ENCODE measurements at places on chromosomes 1 and 21. TPM values are rescaled to one million over a fixed set of nuclear protein-coding genes. Genes with fewer than 3 reads are reported as not detected.

DNA sequence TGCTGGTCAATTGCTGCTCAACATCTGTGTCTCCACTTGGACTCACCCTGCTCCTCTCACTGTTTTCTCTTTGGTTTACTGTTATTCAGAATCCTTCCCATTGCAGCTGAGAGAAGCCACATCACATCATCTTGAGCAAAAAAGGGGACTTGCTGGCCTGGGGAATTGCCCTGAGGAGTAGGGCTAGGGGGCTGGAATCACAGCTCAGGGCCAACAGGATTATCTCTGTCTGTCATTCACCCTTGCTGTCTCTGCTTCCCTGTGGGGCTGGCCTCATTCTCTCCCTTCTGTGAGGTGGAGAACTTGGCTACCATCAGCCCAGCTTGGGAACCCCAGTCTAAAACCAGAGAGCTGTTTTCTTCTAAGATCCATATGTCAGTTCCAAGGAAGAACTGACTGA, 140.7 kb upstream of the WNT4 start:
- no peak overlapping the region for H3K4me3 ChIP-seq
- peaks cover 4% of the 10 kb centered on the region for H3K27me3 ChIP-seq
- H3K27ac ChIP-seq: no peak overlapping the region
- no peak for DNase-seq
- no peaks in the 10 kb centered on the region for H3K36me3 ChIP-seq

DNA sequence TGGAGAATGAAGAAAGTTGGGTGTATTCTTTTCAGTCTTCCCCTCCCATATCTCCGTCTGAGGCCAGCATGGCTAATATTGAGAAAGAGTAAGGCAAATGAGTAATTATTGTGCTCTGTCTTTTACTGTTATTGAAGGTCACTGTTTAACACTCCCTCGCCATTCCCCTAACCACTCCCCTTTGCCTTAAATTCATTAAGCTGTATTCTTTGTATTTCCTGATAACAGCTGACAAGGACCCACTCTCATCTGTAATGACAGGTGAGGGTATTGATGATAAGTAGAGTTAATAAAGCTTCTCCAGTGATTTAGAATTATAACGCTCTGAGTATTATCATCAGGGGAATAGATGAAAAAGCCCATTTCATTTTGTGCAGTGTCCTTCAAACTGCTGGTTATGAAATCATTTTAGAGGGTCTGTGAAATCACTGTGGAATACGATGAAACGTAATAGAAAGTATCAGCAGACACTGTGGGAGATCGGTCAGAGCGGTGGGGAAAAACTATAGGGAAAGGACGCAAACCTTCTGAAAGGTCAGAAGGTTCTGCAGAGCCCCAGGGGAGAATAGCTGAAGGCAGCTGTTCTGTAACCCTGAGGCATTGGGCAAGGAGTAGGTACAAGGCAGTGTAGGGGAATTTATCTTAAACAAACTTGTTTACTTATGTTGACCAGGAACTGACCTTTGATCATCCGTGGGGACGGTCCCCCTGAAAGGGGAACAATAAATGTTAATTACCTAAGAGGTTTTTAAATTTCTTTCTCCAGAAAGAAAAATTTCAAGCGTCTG, 46.3 kb upstream of the CACYBP start:
- no peaks in the 10 kb centered on the region for H3K36me3 ChIP-seq
- DNase-seq: no peak

Gene KCNJ9
- not detected for total RNA-seq

DNA sequence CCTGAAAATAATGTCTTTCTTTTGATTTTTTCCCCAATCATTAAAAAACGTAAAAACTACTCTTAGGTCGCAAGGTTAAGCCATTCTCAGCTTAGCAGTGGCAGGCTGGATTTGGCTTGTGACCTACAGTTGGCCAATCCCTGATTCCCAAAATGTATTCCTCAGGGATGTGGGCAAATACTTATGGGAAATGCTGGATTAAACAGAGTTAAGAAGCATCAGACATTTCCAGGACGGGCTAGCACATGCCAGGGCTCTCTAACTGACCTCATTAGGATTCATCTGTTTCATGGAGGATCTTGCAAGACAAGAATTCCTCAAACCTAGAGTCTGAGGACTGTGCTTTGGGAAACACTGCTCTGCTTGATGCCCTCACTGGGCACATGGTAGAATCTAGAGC, 982 bp upstream of the IL24 start:
- no peaks in the 10 kb centered on the region for H3K36me3 ChIP-seq
- peaks cover 9% of the 10 kb centered on the region for H3K27me3 ChIP-seq
- H3K4me3 ChIP-seq: no peak overlapping the region
- no peak overlapping the region for H3K27ac ChIP-seq
- no peaks in the 10 kb centered on the region for H3K4me1 ChIP-seq

Gene NTRK1
- 2.3 TPM for total RNA-seq

Gene MRPL20
- 128 TPM for total RNA-seq

DNA sequence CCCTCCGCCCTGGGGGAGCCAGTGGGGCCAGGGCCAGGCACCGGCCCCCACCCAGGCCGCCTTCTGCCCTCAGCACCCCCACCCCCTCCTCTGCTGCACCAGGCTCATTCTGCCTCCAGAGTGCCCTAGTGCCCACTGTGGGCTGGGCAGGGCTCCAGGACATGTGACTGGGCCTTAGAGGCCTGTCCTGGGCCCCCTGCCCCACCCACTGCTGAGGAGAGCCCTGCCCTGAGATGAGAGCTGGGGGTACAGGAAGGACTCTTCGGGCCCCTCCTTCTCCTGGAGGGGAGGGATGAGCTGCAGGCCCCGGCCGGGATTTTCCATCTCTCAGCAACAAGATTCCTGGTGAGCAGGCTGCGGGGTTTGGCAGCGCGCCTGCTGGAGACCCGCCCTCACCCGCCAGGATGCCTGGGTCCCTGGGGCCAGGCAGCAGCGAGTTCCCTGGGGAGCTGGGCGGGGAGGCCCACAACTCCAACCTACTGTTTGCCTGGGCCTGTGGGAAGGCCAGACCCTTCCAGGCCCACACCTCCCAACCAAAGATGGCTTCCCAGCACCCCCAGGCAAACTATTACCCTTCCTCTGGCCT, 14.0 kb downstream of the AHDC1 start:
- no peak overlapping the region for H3K4me3 ChIP-seq
- no peak for DNase-seq
- no peaks in the 10 kb centered on the region for H3K36me3 ChIP-seq
- H3K4me1 ChIP-seq: peaks cover 76% of the 10 kb centered on the region
- H3K27ac ChIP-seq: peak overlapping the region; percentile 80
- no peaks in the 10 kb centered on the region for H3K27me3 ChIP-seq

Gene ATP1A4
- not detected for total RNA-seq

Gene ADAMTSL4
- total RNA-seq: 22.2 TPM

GRCh38 chr1:147091801-147092200, 80.5 kb downstream of the PRKAB2 start:
- no peak overlapping the region for H3K4me3 ChIP-seq
- no peak overlapping the region for H3K27ac ChIP-seq
- no peak for DNase-seq
- H3K36me3 ChIP-seq: no peaks in the 10 kb centered on the region
- no peaks in the 10 kb centered on the region for H3K4me1 ChIP-seq
- H3K27me3 ChIP-seq: peaks cover 11% of the 10 kb centered on the region

Gene AVPR1B
- total RNA-seq: not detected

Gene DAB1
- 5.3 TPM for total RNA-seq

DNA sequence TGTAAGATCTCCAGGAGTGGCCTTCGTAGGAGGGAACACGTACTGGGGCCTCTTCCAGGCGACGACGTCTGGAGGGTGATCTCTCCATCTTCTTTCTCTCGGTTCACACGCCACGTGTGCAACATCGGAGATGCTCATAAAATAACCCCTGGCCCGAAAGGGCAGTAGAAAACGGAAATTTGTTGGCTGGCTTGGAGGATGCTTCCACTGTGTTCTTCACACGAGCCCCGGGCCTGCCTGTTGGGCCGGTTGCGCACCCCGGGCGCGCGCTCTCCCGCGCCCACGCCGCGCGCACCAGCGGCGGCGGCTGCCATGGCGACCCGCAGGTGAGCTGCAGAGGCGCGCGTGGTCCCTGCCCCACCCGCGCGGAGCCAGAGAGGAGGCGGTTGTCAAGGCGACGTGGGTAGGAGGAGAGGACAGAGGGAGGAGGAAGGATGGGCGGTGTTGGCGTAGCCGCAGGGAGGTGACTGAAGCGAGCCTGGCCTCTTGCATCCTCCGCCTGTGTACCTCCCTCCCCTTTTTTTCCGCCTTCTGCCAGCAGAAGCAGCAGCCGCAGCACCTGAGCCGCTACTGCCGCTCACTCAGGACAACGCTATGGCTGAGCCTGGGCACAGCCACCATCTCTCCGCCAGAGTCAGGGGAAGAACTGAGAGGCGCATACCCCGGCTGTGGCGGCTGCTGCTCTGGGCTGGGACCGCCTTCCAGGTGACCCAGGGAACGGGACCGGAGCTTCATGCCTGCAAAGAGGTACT, at the start of gene ELAPOR1:
ELAPOR1 (plus strand) TSS at position 526 of the 752 bp plus-strand sequence; CDS start at position 595, 69 bp downstream.
- H3K4me1 ChIP-seq: peaks cover 13% of the 10 kb centered on the region
- no peaks in the 10 kb centered on the region for H3K36me3 ChIP-seq
- H3K27me3 ChIP-seq: peaks cover 38% of the 10 kb centered on the region

- no peak for DNase-seq
- no peaks in the 10 kb centered on the region for H3K4me1 ChIP-seq
- no peaks in the 10 kb centered on the region for H3K36me3 ChIP-seq
- no peak overlapping the region for H3K4me3 ChIP-seq
- no peak overlapping the region for H3K27ac ChIP-seq
Observed at GRCh38 chr1:160459056-160459455, 58.7 kb downstream of the VANGL2 start.

Gene LHX8
- not detected for total RNA-seq

Gene CACNA1S
- total RNA-seq: 0.04 TPM

Gene HMGCS2
- 1.5 TPM for total RNA-seq

DNA sequence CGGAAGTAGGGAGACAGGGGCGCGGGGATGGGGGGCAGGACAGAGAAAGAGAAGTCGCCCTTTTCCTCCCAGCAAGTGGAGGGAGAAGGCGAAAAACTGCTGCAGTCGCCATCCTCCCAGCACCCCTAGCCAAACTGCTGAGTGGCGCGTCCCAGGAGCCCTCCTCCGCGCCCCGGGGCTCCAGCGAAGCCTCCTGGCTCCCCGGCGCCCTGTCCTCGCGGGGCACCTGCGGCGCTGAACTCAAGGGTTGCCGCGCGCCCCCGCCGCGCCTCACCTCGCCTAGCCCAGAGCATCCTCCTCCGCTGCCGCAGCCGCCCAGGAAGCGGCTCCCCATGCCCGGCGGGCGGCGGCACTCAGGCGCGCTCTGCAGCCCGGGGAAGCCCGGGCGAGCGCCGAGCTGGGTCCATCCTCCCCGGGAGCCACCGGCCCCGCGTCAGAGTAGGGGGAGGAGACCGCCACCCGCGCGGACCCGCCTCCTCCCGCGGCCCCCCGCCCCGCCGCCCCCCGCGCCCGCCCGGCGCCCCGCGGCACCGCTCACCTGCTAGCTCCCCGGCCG, at the start of gene DAB1:
DAB1 (minus strand) TSS at position 405 of the 556 bp plus-strand sequence. CDS start 133,030 bp downstream, outside the sequence.
- H3K4me1 ChIP-seq: no peaks in the 10 kb centered on the region
- H3K27me3 ChIP-seq: peaks cover 61% of the 10 kb centered on the region
- no peak for DNase-seq
- H3K4me3 ChIP-seq: peak within 1 kb of the TSS; percentile 50
- H3K27ac ChIP-seq: peak within 1 kb of the TSS; percentile 25

Gene RUNX3
- total RNA-seq: 0.64 TPM

Data from heart right ventricle (tissue), 16 donors.